AG09319 (cell line): ENCODE measurements at places on chromosomes 2 and 18.

- no peak for DNase-seq
Measured at GRCh38 chr18:10379522-10379921, 74.9 kb upstream of the APCDD1 start.

DNA sequence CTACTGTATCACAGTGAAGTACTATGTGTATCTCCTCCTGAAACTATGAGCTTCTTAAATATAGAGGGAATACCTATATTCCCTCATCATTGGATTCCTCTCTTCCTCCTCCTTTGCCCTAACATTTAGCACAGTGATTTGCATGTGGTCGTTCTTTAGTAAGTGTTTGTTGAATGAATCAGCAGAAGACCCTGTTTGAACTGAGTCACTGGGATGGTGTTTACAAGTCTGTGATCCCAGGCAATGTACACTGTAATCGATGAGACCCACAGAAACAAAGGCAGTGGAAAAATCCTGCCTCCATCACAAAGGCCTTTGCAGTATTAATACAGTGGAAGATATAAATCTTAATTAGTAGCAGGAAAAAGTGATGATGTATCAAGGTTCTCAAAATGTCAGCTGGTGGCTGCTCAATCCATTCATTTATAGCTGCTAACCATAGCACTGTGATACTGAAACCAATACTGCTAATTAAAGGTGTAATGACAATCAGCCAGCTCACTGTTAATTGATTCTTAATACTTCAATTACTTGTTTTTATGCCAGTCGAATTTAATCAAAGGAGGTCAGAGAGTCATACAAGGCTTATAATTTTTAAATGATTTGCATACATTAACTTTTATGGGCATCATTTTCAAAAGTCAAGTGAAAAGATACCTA is 20.8 kb upstream of the MYO3B start:
- no peak for DNase-seq

- no peak for DNase-seq
Measured at GRCh38 chr2:16475586-16475985, 190.0 kb downstream of the CYRIA start.

GRCh38 chr2:149278872-149279264 is 51.5 kb upstream of the LYPD6 start:
- DNase-seq = no peak

GRCh38 chr2:74501335-74502071 is 2.1 kb upstream of the LBX2 start:
- no peak for DNase-seq

DNA sequence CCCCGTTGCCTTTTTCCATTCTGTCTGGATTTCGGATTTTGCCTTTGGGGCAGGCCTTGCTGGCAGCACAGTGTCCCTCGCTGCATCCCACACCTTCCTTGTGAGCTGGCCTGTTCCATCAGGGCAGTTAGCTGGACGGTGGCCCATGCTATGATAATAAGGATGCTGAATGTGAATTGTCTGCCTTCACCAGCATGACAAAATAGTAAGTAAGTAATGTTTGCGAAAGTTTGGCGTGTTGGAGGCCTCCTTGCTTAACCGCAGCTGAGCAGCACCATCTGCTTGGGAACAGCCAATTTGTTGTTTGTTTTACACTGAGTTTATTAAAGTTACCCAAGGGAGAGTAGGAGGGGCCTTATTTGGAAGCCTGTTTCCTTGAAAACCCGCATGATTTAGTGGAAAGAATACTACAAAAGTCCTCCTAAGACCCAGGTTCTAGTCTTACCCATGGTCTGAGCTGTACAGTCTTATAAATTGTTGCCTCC is 469.7 kb upstream of the FANCL start:
- DNase-seq = no peak

- no peak for DNase-seq
Measured at GRCh38 chr2:42456126-42456839, 37.5 kb downstream of the KCNG3 start.
